ENCODE measurements at places on chromosomes 16 and 17.

- no peak for DNase-seq
Measured at GRCh38 chr16:55009581-55009980, 78.9 kb downstream of the IRX5 start.

GRCh38 chr16:15538507-15538906 is 104.1 kb downstream of the BMERB1 start:
- DNase-seq: no peak

- DNase-seq: no peak
Measured at GRCh38 chr17:63785556-63785955, 11.6 kb downstream of the DDX42 start.

DNA sequence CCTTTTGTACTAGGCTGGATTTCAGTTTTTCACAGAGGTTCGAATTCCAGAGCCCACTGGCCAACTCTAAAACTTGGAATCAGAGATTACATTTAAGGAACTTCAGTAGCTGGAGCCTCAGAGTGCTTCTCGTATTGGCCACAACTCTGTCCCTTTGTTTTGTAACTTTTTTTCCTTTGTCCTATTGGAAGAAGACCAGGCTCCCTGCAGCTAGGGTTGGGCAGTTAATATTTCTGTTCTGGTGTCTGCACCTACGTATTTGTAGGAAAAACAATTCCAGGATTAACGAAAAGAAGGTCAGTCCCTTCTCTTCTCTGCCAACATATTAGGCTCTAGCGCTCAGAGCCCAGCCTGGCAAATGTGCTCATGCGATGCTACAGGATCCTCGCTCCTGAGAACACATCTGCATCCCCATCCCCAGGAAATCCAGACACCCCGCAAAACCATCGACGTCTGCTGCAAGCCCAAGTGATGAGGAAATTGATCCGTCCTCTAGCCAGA is 1.9 kb downstream of the CDH11 start:
- DNase-seq: no peak

- no peak for DNase-seq
Measured at GRCh38 chr16:22139008-22139407, 23.3 kb upstream of the SDR42E2 start.

DNA sequence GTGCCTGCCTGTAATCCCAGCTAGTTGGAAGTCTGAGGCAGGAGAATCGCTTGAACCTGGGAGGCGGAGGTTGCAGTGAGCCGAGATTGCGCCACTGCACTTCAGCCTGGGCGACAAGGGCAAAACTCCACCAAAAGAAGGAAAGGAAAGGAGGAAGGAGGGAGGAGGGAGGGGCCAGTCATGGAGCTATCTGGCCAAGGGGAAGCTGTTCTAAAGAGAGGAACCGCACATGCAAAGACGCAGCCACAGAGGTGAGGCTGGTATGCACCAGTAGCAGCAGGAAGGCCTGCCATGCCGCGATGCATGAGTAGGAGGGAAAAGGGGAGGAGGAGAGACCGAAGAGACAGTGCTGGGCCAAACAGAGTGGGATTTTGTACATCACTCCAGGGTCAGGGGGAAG is 35.9 kb downstream of the HSBP1 start:
- no peak for DNase-seq

DNA sequence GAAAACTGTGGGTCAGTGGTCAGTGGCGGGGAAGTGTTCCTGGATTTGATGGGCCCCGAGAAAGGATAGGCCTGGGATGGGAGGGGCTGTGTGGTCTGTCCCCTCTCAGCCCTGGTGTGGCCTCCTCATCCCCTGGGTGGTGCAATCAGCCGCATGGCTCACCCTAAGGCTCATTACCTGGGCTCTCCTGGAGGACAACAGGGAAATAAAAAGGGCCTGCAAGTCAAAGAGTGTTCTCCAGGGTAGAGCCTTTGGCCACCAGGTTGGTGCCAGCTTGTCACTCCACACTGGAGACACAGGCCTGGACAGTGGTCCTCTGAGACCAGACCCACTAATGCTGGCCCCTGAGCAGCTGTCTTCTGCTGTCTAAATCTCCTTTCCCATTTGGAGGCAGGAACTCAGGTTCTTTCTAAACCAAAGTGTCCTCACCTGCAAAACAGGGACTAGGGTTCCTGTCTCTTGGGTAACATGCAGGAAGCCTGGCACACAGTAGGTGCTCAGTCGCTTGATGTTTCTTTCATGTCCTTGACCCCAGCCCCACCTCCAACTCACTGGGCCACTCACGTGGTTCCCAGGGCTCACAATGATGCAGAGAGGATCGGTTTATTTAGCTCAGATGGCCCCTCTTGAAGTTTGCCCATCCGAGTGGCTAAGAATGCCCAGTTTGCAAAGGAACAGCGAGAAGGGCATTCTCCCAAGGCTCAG is 2.4 kb downstream of the NDRG4 start:
- DNase-seq: no peak

GRCh38 chr16:64882078-64882784 is 239.6 kb downstream of the CDH11 start:
- DNase-seq: no peak

- DNase-seq: no peak
Measured at GRCh38 chr17:76497979-76498875, 3.0 kb downstream of the RHBDF2 start.

GRCh38 chr16:24734382-24734781 is 4.9 kb downstream of the TNRC6A start:
- no peak for DNase-seq

GRCh38 chr17:55274355-55275255 is 9.8 kb downstream of the HLF start:
- no peak for DNase-seq

DNA sequence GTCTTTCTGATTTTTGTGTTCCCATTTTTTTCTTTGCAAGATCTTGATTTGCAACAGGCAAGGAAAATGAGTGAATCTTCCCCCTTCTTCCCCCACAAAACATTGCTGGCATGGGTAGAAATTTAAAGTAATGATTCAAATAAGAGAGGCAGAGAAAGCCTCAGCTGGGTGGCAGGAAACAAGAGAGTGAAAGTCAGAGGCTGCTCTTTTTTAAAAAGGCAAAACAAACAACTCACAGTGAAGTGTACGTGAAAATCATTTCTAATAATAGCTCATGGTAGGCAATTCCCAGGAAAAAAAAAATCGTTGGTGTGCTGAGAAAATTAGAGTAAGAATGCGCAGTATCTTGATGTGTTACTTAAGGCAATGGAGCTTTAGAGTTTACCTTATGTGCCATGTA is 229.5 kb downstream of the FTO start:
- DNase-seq: no peak

GRCh38 chr17:66441101-66441661 is 138.8 kb downstream of the PRKCA start:
- DNase-seq: no peak

DNA sequence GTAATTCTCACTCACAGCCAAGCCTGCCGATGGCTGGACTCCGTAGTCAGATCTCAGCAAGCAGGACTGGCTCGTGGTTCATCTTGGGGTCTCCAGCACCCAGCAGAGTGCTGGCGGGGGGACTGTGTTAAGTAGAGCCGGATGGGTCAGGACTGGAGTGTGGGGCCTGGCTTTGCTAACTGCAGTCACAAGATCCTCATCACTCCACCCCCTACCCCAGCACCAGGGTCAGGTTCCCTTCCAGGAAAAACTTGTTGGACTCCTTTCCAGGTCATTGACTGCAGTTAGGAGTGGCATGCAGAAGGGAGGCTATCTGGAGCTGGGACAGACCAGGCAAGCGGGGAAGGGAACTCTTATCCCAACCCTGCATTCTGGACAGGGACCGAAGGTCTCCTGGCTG is 6.0 kb downstream of the CIITA start:
- no peak for DNase-seq

DNA sequence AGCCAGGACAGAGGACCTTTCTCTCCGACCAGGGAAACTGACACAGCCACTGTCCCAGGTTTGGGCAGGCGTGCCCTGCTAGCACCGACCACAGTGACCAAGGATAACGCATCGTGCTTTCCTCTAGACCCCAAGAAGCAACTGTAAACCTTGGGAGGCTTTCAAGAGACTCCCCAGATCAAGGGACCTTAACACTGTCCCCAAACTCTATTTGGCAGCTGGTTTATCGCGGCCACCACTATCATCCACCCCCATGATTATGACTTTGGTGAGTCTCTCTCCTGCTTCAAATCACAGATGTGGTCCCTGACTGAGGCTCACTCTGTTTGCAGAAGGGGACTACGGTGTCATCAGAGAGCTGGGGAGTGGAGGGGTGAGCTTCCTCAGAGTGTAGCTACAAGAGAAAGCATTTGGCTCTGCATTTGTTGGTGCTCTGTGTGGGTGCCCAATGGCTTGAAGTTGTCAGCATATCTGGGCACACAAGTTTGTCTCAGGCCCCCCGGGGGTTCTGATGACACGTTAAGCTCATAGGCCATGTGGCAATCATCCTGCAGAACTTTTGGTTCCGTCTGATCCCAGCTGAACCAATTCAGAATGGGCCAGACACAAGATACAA is 408.0 kb downstream of the SLC39A11 start:
- DNase-seq: no peak

DNA sequence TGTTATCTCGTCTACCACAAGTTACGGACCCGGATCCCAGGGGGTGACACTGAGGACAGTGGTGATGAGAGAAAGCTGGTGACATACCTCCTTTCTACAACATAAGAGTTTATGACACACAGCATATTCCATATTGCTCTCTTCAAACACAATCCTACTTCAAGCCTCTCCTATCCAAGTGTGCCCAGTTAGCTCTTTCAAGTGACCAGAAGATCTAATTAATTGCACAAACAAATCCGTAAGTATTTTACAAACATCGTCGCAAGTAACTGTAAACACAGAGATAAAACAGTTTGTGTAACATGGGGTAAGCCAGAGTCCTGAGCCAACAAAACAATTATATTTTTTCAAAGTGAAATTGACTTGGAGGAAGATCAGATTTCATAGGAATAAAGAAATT is 235.0 kb downstream of the CHD9NB start:
- no peak for DNase-seq

- no peak for DNase-seq
Measured at GRCh38 chr17:27743281-27743885, 56.9 kb downstream of the NOS2 start.

DNA sequence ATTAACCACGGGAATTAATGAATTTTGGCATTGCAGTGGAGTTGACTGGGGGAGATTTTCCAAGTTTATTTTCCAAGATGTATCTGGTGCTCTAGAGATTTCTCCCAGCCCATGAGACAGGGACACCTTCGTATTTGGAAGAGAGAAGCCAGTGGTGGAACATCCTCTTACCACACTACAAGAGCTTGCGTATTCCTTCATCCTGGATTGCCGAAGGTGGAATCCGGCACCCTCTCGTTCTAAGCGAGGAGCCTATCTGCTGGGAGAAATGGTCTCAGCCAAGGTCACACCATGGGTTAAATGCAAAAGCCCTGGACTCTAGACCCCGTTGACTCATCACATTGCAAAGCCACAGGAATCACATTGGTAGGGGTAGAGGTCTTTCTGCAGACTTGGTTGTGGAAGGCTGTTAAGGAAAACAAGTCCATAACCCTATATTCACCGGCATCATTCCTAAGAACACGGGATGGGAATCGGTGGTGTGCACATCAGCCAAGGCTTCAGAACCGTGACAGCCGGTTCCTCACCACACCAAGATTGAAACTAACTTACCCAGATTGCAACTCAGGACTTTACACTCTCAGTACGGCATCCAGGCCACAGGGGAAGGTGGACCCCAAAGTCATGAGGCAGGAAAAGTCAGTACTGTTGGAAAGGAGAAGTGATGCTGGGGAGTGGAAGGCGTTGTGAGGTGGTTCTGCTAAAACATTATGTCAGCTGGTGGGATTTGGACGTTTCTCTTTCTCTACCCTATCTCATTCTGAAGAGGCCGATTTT is 259.8 kb downstream of the CPPED1 start:
- DNase-seq: no peak

GRCh38 chr16:4232541-4233386 is 9.1 kb downstream of the SRL start:
- DNase-seq: no peak

DNA sequence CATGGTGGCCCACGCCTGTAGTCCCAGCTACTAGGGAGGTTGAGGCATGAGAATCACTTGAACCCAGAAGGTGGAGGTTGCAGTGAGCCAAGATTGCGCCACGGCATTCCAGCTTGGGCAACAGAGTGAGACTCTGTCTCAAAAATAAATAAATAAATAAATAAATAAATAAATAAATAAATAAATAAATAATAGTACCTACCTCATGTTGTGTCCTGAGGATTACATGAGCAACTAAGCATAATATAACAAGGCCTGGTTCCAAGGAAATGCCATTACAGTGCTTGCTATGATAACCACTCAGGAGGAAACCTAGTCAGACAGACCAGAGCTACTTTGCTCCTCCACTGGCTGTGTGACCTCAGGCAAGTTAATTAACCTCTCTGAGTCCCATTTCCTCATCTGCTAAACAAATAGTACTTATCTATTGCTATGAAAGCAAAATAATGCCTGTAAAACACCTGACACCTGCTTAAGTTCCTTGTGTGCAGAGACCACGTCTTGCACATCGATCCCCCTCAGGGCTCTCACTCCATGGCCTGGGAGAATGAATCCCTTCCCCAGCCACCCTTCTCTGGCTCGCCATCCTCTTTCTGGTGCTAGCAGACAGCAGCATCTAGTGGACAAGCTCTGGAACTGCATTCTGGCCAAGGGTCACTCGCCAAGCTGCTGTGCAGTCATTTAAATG is 7.5 kb downstream of the EPOP start:
- no peak for DNase-seq

GRCh38 chr17:33239702-33240101 is 53.4 kb downstream of the ASIC2 start:
- DNase-seq: no peak

- no peak for DNase-seq
Measured at GRCh38 chr17:80025796-80026195, 9.9 kb downstream of the TBC1D16 start.

GRCh38 chr16:68227850-68228553 is 7.9 kb downstream of the ESRP2 start:
- no peak for DNase-seq

GRCh38 chr17:77957857-77958715 is at the start of gene TNRC6C:
TNRC6C (plus strand) TSS chr17:77958703; CDS start chr17:78004207, 45,504 bp downstream.
- peak; percentile 92 for DNase-seq

GRCh38 chr17:45971698-45972141 is 27.3 kb upstream of the STH start:
- DNase-seq: no peak

DNA sequence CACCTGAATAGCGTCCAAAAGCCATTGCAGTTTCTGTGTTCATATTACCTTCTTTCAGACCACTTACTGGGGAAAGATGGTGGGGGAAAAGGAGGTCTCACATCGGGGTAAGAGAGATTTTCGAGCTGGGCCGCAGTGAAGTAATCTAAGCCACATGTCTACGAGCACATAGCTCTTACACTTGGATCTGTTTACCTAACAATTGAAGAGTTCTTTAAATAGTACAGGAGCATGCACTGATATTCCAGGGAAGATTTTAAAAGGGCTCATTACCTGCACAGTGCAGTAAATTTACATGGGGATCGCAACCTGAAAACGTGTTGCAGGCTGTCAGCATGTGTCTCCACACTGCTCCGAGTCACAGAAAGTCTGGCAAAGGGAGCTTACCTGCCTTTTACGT is 12.6 kb downstream of the MAF start:
- no peak for DNase-seq

- no peak for DNase-seq
Measured at GRCh38 chr16:22685459-22685830, 128.5 kb upstream of the HS3ST2 start.

All from iPS DF 19.7 (cell line).